Urinary bladder (tissue), 4 donors: ENCODE measurements at places on chromosomes 5 and 9.

DNA sequence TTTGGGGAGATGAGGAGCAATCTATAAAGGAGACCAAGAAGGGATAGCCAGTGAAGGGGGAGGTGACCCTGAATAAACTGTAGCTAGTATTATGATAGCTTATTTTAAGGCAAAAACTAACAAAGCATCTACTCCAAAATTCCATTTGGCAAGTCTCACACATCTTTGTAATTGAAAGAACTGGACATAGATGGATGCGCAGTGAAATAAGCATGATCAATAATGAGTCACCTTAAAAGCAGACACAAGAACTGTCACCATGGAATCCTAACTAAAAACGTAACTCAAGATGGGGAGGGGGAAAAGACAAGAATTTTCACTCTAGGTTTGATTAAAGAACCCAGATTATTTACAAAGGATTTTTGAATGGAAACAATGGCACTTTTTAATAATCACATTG, 164.5 kb downstream of the MED27 start:
- DNase-seq: no peak

GRCh38 chr5:150487199-150488061, 20.5 kb upstream of the NDST1 start:
- DNase-seq: no peak

- DNase-seq: no peak
Observed at GRCh38 chr5:96117771-96118651, 156.4 kb upstream of the ELL2 start.

DNA sequence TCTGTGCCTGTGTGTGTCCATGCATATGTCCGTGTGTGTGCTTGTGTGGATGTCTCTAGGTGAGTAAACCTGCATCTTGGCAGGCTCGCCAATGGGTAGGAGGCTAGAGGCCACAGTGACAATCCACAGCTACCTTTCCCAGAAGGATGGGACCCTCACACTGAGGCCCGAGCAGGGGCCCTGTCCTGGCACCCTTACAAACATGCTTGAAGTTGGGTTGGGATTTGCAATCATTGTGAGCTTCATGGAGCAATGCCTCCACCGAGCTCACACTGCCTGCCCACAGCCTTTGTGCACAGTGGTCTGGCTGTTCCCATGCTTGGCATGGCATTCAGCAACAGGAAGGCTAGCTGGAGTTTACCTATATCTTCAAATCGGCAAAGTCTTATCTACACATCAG, 311.1 kb upstream of the IRX1 start:
- DNase-seq: no peak

DNA sequence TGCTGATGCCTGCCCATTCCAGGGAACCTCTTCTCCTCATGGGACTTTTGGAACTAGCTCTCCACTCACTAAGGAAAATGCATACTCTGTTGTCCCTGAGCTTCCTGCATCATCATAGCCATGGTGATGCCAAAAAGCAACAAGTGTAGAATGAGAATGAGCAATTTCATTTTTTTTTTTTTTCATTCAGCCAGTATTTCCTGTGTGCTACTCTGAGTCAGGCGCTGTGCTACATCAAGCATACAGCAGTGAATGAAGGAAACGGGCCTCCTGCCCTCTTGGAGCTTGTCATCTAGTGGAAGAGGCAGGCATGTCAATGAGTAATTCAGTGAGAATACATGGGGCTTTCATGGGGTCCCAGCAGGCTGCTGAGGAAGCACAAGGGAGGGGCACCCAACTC, 483.1 kb downstream of the BNC2 start:
- DNase-seq: no peak

GRCh38 chr9:20985851-20986600, 45.4 kb downstream of the HACD4 start:
- no peak for DNase-seq

DNA sequence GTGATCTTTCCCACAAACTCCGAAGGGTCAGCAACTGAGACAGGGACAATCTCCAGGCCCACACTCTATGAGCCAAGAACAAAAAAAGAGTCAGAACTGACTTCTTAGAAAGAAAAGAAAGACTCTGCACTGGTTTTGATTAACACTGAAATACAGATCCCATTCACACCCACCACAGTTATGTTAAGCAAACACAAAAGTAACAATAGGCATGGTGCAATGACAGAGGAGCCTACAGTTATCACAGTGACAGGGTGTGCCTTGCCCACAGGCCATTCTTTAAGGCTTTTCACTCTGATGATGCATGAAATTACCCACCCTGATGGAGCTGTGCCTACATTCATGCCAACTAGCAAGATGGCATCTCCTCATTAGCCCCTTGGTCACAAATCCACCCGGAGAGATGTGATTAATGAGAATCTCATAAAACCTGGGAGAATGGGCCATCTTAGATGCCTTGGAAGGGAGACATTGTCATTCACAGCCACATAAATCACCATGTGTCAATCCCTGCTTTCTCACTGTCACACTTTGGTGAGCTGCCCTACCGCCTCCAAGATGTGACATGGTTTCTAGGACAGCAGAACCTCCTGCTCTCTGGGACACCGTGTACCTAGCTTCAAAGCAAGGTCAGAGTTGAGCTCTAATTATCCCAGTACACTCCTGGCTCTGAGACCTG, 27.6 kb upstream of the FSTL4 start:
- no peak for DNase-seq

DNA sequence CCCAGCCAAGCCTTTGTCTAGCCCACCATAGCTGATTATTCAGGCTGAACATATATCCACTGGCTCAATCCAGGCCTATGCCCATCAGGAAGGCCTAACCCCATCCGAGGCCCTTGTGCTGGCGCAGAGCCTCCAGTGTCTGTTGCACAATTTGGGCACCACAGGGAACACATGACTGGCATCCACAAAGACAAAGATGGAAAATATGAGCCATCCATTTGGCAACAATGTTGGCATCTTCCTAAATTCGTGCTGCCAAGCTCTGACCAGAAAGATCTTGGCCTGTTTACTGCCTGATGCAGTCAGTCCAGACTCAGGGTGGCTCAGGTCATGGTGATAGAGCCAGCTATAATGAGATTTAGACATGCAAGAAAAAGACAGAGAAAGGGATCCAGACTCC, 233.8 kb downstream of the PIK3R1 start:
- no peak for DNase-seq

DNA sequence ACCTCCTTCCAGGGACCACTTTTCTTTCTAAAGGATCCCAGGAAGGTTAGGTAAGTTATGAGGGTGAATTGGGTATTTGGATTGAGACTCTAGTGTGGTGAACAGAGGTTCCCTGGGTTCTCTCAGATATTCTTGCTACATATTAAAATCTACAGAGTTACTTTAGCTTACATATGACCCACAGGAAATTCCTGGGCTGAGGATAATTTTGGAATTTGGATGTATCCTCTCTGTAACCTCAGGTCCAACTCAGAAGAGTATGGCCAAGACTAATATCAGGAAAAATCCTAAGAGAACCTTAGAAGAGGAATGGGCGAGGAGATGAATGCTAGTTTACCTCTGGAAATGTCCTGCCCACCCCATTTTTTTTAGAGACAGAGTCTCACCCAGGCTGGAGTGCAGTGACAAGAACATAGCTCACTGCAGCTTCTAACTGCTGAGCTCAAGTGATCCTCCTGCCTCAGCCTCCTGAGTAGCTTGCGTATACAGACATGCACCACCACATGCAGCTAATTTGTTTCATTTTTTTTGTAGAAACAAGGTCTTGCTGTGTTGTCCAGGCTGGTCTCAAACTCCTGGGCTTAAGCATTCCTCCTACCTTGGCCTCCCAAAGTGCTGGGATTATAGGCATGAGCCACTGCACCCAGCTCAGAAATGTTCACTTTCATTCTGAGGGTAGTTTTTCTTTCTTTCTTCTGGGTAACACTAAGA, 196.4 kb downstream of the ARHGEF28 start:
- DNase-seq: no peak

DNA sequence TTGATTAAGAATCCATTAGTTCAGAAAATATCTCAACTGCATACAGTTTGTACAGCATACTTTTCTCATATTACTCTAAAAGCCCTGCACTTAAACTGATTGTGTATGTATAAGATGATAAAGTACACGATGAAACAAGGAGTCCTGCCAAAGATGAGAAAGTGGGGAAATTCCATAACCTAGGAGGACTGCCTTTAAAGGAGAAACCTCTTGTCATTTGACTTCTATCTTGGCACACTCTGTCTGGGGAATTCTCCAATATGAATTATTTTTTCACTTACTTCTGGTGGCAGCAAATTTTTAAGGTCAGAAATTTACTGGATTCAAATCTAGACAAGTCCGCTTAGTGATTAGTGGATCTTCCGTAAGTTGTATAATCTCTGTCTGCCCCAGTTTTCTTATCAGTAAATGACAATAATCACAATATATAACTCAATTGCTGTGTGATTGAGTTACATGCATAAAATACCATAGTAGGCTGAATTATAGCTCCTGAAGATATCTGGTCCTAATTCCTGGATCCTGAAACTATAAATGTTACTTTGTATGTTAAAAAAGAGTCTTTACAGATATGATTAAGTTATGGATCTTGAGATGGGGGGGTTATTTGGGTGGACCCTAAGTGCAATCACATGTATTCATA, 17.0 kb upstream of the ISOC1 start:
- no peak for DNase-seq

DNA sequence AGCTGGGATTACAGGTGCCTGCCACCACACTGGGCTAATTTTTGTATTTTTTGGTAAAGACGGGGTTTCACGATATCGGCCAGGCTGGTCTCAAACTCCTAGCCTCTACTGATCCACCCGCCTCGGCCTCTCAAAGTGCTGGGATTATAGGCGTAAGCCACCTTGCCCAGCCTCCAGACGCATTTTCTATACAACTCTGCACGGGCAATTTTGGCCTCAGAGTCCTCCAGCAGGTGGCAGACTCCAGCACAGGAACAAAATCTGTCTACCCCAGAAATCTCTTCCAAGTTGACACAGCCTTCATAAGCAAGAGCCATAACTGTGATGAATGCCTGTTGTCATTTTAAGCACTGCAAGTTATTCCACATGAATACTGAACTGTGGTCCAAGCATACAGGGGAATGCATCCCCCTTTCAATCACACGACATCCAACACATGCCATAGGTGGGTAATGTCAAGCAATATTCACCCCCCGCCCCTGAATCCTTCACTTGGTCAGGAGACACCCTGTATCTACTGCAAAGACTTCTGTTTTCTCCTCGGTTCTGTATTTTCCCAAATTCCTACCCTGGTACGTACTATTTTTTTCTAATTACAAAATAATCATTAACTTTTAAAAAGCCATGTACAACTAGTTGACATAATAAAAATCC, 50.8 kb downstream of the ALDH7A1 start:
- no peak for DNase-seq

DNA sequence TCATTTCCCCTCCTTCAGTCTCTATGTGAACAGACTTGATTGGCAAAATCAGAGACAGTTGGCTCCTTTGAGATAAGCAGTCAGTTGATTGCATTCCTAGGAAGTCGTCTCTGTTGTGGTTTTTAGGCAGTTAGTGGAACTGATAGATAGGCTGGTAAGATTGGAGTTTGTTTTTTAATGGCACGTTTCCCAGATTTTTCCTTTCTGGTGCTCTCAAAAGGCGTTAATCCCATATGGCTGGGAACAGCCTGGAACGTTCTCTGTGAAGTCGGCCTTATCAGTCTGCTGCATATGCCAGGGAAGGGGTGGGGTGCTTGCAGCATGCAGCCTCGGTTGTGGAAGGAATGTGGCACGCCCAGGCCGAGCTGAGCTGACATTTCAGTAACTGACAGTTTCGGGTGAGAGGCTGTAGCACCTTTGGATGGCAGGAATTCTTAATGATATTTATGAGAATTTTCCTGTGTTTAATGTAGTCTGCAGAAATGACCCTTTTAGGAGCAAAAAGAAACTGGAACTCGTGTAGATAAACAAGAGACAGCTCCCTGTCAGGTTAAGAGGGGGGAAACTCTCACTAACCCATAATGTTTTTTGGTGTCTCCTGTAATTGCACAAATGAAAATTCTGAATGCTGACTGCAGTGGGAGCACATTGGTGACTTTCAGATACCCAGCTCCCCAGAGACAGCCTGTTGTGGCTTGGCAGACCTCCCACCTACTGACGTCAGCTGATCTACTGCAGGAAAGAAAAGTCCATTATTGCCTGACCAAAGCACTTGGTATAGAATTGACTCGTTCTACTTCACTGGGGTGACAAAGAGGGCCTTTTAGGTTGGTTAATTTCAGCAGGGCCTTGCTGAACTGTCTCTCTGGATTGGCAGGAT, 6.3 kb downstream of the SPTAN1 start:
- DNase-seq: peak; percentile 74

DNA sequence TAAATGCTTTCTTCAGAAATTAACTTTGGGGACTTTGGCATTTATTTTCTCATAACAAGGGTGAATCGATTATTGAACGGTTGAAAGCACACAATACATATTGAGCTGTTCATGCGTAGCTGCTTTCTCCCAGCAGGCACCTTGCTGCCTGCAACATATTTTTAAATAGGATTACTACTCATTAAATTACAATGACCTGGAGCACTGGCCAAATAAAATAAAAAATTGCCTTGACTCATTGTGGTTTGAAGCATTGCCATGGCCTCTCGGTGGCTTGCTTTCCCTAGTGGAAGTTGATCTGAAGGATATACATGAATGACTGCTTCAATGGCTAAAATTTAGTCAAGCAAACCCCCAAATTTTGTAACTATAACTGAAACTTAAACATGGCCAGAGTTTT, 181.6 kb upstream of the NUDT12 start:
- no peak for DNase-seq

DNA sequence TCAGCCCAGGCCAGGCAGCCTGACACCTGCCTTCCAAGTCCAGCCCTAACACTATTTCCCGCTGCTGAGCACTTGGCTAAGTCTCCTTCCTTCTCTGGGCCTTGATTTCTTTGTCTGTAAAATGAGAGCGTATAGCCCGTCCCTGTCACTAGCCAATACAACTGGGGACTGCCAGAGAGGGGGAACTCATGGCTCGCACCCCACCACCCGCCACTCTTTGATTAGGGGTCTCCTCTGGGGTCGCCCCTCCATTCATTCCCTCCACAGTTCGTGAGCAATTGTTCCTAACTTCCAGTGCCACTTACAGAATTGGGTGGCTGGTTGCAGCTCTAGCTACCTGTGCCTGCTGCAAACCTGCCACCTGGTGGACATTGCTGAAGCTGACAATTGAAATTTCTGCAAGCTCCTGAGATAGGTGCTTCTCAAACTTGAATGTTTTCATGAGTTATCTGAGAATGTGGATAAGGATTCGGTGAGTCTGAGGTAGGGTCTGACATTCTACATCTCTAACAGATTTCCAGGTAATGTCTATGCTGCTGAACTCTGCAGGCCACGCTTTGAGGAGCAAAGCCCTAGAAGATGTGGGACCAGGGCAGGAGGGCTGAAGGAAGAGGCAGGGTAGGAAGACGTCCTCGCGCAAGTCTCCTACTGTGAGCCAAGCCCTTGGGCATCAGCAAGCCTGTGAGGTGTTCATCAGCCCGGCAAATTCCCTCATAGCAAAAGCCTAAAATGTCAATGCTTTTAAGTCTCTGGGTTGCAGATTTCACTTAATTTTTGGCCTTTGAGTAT, 13.3 kb upstream of the RECK start:
- DNase-seq: no peak

DNA sequence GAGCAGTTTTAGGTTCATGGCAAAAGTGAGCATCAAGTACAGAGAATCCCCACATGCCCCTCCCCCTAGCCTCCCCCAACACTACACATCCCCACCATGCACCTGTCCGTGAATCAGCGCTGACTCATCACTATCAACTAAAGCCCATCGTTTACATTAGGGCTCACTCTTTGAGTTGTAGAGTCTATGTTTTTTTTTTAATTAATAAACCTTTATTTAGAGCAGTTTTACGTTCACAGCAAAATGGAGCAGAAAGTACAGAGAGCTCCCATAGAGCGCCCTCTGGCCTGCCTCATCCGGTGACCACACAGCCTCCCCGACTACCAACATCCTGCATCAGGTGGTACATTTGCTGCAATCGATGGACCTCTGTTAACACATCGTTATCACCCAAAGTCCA, 47.9 kb upstream of the UNC5A start:
- no peak for DNase-seq
